Activated CD4-positive, alpha-beta memory T cell treated with anti-CD3 and anti-CD28 coated beads, Interleukin-2, amount 10 ng/mL, durations not matched to agents 7 days and 5 days (primary cell): ENCODE measurements at places on chromosomes 5 and 9.

- no peak for DNase-seq
Observed at GRCh38 chr5:54883374-54884194, 101.8 kb downstream of the ESM1 start.

DNA sequence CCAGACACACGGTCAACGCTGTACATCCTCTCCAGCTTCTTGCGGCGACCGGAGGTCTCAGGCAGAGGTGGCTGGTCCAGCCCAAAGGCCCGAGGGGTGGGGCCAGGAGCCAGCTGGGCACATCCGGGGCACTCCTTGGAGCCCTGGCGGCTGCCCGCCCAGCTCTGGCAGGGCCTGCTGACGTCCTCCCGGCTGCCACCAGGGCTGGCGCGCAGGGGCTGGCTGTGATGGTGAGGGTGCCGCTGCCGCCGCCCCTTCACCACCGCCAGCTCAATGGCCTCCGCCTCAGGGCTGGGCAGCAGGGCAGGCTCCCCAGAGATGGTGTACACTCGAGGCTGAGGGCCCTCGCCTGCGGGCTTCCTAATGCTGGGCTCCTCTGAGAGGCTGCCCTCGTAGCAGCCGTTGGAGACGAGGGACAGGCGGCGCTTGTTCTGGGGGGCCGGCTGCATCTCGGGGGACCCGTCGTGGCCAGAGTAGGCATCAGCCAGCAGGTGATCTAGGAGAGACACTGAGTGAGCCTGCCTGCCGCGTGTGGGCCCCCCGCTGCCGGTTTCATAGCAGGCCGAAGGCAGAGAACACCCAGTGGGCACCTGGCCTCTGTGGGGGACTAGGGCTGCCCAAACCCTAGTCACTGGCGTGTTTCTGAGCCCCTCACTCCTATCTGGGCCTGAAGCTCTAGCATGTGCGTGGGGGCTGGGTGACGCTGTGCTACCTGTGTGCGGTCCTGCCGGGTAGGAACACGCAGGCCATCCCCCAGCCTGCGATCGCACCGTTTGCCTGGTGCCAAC lies 1.5 kb downstream of the NSMF start:
- DNase-seq = no peak

DNA sequence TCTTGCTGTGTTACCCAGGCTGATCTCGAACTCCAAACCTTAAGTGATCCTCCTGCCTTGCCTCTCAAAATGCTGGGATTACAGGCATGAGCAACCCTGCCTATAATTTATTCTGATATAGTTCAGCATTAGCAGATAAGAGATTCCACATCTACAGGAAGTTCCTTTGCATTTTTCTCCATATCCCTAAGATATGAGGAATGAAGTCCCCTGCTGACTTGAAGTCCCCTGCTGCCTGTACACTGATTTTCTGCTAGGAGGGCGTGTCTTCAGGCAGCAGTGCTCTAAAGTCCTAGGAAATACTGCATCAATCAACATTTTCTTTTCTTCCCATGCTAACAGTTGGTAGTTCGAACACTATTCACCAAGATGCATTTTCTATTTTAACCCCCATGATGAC lies 105.8 kb downstream of the ARHGAP26 start:
- no peak for DNase-seq

- DNase-seq = no peak
Observed at GRCh38 chr5:7808998-7809397, 41.9 kb downstream of the CFAP90 start.

DNA sequence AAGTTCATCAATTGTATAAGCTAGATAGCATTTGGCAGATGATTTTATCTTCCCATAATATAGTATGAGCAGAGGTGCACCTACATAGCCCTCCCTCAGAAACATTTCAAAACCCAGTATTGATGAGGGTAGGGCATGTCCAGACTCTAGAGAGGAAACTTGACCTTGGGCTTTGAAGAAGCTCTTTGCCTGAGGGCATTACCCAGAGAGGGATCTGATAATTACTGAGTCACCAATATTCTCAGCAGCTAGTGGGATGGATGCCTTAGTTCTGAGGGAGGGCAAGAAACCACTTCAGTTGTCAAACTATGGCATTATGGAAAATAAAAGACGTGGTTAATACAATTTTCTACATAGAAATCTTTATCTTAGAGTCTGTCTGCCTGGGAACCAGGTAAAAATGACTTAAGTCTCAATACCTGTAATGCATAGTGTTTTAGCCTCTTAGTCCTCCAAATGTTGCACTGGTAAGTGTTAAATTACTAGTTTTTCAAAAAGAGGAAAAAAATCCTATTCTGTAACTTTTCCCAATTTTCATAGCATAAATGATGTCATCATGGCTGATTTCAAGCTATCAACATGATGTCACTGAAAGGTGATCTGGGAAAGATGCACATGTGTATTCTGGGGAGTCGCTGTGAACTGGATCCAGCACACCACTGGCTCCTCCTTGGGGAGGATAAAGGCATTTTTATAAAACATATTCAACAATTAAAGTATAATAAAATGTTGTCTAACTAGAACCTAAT lies 809.0 kb downstream of the KCTD16 start:
- no peak for DNase-seq

DNA sequence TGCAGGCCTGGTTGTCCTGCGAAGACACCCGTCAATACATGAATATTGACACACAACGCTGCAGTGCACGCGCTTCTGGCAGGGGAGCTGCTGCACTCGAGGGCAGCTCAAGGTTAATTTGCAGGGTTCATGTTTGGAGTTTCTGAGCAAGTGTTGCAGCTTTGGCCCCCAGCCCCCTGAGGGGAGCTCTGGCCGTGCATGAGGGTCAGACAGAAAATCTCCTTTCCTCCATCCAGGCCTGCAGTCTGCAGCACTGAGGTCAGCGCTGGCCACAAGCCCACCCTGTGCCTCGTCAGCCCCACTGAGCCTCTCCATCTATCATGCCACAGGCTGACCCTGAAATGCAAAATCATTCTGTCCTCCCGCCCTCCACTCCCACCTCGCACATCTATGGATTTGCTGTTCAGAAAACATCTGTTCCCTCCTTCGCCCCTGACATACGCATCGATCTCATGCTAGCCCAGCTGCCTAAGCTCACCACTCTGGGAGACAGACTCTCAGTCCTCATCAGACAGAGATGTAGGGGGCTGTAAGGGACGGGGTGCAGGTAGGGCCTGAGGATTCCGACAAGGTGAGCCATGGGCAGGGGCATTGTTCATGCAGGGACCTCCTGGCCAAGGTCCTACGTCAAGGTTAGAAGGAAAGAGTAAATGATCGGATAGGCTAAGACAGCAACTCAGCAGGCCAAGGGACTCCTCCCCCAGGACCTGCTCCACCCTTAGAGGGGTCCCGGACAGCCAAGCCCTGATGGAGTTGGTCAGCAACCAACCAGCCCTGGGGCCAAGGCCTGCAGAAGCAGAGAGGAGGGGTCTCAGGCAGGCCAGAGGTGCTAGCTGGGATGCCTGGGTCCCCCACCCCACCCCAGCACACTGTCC lies 125.1 kb downstream of the KCNIP1 start:
- no peak for DNase-seq

DNA sequence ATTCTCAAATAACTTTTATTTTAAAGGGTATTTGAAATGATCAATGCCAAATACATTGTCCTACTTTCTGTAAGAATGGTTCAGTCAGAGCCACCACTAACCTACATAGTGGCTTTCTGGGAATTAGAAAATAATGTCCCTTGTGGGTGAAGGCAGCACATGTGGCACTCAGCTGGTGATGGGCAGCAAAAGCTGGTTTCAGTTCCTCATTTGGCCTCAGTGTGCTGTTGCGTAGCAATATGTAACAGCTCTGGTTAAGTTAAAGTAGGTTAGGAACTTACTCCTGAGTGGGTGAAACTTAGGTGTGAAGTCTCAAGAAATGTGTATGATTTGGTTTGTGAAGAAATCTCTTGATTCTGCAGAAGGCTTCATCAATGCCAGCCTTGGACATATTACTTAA lies 99.6 kb upstream of the SPEF2 start:
- DNase-seq = no peak

- DNase-seq = no peak
Observed at GRCh38 chr5:172692981-172693380, 51.9 kb downstream of the NEURL1B start.

- no peak for DNase-seq
Observed at GRCh38 chr9:92561374-92562330, 25.9 kb upstream of the ECM2 start.

GRCh38 chr9:111150181-111150580 lies 111.9 kb upstream of the LPAR1 start:
- no peak for DNase-seq

DNA sequence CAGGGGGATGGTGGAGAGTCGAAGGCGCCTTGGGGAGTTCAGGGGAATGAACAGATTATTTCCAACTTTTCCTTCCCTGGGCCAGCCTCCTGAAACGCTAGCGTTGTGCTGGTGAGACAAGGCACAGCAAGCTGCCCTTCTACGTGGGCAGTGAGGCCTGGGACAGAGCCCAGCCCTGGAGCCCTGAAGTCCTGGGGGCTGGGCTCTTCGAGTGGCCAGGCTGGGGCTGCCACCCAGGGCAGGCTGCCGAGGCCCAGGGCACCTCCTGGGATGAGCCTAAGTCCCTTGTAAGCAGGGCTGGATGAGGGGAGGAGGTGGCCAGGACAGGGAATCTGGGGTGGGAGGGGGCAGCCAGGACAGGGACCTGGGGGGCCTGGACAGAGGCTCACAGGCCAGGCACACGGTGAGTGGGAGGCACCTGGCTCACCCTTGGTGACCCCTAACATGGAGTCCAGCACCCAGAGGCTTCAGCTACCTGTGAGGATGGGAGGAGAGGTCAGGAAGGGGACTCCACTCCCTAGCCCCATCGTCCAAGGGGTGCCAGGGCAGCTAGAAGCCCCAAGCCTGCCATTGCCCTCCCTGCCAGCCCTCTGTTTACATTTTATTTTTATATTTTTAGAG lies 1.3 kb upstream of the LCN12 start:
- no peak for DNase-seq

- no peak for DNase-seq
Observed at GRCh38 chr5:165242646-165243045, 1737.2 kb downstream of the MAT2B start.

DNA sequence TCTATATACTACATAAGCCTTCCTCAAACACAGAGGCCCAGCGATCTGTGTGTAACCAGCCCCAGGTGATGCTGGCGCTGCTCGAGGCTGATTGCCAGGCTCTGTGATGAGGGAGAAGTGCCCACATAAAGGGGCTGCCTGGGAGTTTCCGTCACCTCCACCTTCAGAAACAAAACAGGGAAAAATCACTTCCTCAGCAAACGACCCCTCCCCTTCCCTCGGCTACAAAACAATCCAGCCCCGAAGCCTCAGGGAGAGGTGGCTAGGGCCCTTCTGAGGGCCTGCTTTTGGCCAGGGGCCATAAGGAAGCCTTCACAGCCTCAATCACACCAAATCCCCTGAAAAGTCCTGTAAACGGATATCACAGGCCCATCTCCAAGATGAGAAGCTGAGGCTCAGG lies 51.1 kb downstream of the DAP start:
- DNase-seq = no peak

DNA sequence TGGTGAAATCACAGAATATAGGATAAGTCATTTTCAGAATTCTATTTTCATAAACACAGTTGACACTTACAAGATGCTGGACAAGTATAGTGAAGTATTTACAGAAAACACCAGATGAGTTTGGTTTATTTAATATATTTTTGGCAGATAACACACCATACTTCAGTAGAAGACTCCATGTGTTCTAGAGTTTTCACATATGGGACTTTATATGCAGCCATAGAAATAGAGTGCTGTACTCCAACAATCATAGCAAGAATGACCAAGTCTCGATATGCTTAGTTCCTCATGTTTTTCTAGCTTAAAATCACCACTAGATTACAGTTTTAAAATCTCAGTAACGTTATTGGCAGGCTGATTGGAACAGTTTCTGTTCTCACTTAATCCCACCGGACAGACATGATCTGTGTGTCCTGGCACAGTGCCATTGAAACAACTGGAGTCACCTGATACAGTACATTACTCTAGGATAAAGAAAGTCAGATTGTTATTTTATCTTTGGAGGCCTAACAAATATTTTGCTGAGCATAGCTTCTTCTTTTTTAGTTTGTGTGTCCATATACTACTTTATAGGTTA lies 45.8 kb upstream of the ERBIN start:
- DNase-seq = no peak

DNA sequence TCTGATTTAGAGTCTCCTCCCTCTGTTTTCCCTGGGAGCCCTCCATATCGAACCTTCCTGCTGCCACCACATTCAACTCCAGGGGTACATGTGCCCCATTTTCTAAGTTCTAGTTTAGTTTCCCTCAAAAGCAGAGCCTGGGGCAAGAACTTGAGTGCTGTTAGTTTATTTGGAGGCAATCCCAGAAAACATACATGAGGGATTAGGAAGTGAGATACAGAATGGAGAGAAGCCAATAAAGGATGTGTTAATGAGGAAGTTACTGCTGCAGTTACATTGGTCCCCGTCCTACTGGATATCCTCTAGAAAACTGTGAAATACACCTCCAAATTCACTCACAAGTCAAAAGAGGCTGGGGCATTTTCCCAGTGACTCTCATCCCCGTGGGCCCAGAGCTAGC lies 159.4 kb upstream of the SMARCA2 start:
- no peak for DNase-seq

DNA sequence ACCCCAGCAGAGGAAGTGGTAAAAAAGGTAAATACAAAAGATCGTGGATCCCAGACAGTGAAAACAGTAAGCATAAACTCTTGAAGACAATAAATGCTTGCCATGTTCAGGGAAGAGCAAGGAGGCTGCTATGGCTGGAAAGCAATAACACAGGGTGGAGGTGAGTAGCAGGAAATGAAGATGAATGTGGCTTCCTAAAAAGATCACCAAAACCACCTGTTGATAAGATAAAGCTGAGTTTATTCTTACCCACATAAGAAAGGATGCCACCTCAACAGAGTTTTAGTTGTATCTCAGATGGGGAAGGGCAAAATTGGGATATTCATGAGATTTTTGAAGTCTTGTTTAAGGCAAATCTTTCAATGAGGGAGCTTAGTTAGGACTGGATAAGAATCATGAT lies 273.3 kb downstream of the MSX2 start:
- DNase-seq = no peak

GRCh38 chr5:26430323-26430722 lies 608.1 kb downstream of the CDH9 start:
- no peak for DNase-seq

DNA sequence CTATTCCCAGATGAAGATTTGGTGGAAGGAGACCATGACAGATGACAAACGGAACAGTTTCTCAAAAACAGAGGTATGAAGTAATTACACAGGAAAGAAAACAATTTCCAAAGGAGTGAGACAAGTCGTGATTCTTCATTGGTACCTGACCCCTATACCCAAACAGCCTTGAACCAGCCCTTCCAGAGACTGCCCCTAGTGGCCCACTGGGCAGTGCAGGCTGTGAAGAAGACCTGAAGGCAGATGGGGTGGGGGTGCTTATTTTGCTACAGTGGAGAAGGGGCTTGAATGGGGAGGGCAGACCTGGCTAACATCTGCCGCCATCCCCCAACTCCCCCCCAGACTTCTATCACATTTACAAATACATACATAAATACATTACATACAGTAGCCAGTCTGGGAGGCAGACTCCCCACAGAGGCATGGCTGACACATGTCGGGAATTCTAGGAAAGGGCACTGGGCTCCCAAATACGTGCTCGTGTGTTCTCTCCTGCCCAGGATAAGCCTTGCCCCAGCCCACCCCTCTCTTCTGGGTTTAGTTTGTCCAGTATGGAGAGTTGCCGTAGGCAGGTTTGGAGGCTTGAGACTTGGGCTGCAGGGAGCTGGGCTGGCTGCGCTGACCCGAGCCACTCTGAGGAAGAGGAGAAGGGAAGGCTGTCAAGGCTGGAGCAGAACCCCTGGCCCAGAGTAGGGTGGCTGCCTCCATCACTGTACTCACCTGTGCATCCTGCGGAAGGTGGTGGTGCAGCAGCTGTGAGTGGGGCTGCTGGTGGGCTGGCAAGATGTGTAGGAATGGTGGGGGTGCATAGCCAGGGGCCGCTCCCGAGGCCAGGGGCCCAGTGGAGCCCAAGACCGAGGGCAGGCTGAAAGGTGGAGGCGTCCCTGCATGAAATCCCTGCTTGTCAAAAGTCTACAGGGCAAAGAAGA lies 105.3 kb downstream of the UBE2R2 start:
- no peak for DNase-seq
